ENCODE measurements at places on chromosomes 2 and 18. TPM values are rescaled to one million over a fixed set of nuclear protein-coding genes. Genes with fewer than 3 reads are reported as not detected.
A peak's percentile ranks its signal among the peaks of the same experiment; 100 is the strongest.

GRCh38 chr2:44951714-44952113 is 10.2 kb downstream of the SIX3 start:
- no peak for DNase-seq

- no peak for DNase-seq
Observed at GRCh38 chr18:30081122-30081521, 961.4 kb downstream of the DSC3 start.

GRCh38 chr2:152097290-152097800 is 1.5 kb downstream of the CACNB4 start:
- DNase-seq = peak; percentile 68

DNA sequence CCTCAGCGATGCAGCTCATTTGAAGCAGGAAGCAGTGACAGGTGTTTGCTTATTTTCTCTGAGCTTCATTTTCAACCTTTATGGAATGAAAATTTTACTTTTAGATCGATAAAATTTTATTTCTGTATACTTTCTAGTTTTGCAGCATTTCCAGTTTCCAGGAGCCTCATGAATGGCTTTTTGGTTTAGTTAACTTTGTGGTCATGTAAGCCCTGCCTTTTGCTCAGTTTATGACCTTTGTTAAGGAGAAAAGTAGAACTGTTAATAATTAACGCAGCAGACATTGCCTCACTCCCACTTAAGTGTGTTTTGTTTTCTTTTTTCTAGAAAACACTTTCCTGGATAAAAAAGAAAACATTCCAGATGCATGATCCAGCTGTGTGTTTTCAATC is 4.4 kb upstream of the FARP2 start:
- DNase-seq = no peak

The FHL2 gene
- 67.2 TPM for total RNA-seq

Data from bronchial epithelial cell (primary cell).